ENCODE measurements at places on chromosomes 12 and 14. TPM values are rescaled to one million over a fixed set of nuclear protein-coding genes. Genes with fewer than 3 reads are reported as not detected.

Gene CDKN1B
- total RNA-seq, result 50.9 TPM

DNA sequence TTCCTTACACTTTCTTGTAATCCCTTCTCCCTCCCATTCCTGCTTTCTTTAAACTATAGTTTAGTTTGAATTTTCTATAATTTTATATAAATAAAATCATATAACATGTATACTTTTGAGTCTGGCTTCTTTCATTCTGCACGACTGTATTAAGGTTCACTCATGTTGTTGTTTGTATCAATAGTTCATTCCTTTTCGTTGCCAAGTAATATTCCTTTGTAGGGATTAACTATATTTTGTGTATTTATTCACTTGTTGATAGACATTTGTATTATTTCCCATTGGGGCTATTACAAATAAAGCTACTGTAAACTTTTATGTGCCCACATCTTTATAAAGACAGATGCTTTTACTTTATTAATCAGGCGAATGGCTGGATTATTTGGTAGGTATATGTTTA lies 39.4 kb upstream of the TBC1D15 start:
- DNase-seq, result no peak

DNA sequence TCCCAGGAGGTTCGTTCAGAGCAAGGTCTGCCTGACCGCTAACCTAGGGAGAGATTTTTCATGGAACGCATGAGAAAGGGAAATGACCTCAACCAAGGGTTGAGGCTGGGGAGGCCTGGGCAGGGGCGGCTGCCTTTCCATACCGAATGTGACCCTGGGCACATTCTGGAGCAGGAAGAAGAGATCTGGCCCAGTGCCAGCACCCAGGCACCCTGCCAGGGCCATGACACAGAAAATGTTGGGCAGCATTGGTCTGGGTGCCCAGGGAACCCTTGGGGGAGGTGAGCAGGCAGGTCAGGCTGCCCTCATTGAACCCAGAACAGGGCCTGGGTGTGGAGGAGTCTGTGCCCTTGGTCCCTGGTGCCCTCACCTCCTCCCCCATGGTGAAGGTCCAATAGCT lies 106.8 kb downstream of the CALM1 start:
- no peak for DNase-seq

GRCh38 chr12:93403988-93404803 lies 26.5 kb downstream of the NUDT4 start:
- DNase-seq, result peak; percentile 94

GRCh38 chr12:94879542-94879941 lies 124.0 kb downstream of the NDUFA12 start:
- DNase-seq, result peak; percentile 14

Measured in fibroblast of lung (primary cell).